CD4-positive, alpha-beta T cell treated with Interleukin-6 for 4 hours (primary cell): ENCODE measurements at places on chromosomes 6 and 20.
A peak's percentile ranks its signal among the peaks of the same experiment; 100 is the strongest.

- DNase-seq = no peak
Observed at GRCh38 chr6:36659271-36659670, 19.2 kb upstream of the CDKN1A start.

DNA sequence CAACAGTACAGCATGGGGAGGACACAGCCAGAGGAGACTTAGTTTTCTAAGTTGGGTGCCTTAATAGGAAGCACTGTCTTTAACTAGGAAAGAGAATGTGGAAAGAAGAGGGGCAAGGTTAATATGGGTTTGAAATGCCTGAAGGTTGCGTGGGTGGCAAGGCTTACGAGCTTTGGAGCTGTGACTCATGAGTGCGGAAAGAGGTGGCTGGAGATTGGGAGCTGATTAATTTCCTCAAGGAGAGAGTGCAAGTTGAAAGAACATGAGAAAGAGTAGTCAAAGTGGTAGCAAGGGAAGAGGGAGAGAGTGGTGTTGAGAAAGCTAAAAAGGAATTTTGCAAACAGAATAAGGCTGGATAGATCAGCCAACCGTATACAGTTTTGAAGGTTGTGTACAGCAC is 315.1 kb upstream of the PRND start:
- DNase-seq = no peak

DNA sequence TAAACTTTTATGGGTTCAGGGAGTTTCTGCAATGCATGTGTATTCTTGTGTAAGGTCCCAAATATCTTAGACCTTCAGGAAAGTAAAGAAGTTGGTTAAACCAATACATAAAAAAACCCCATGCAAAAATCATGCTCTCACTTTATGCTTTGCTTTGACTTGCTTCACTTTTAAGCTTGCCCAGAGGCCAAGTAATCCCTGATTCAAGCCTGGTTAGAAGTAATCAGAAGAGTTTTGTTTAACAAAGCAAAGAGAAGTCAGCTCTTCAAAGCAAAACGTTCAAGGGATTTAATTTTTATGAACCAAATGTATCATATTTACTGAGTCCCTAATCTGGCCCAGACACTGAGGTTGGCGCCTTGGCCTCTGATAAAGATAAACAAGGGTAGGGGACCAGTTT is 26.7 kb upstream of the FNDC1 start:
- DNase-seq = no peak

DNA sequence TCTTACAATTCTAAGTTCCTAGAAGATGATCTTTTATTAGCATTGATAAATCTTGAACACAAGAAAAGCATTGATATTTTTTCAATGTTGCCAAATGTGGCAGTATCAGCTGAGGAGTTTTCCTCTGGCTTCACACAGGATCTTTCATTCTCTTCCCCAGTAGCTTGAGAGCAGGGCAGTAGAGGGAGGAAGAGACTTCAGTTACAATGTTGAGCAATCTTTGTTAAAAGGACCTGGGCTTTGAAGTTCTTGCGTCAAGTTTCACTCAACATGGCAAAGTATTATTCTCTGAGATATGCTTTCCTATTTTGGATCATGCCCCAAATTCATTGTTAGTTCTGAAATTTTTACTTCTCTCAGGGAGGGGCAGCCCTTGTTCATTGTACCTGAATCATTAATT is 238.0 kb downstream of the COL12A1 start:
- no peak for DNase-seq

DNA sequence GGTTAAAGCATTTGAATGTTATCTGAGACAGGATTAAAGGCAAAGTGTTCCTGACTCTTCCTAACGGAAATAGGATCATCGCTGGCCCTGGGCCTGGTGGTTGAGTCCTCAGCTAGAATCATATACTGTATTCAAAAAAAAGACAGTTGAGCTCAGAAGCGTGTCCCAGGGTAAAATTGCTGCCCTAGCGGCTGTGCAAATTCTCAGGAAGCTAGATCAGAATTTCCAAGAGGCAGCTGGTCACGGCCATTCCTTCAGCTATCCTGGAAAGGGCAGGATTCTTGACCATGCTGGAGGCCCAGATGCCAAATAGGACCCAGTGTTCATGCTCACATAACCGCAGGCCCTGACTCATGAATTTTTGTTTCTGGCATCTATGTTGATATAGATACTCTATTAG is 67.4 kb downstream of the STMND1 start:
- DNase-seq = no peak

- peak; percentile 78 for DNase-seq
Observed at GRCh38 chr6:26286168-26286877, 78.7 kb upstream of the BTN3A2 start.

GRCh38 chr6:44670146-44670545 is 282.6 kb downstream of the CDC5L start:
- no peak for DNase-seq

DNA sequence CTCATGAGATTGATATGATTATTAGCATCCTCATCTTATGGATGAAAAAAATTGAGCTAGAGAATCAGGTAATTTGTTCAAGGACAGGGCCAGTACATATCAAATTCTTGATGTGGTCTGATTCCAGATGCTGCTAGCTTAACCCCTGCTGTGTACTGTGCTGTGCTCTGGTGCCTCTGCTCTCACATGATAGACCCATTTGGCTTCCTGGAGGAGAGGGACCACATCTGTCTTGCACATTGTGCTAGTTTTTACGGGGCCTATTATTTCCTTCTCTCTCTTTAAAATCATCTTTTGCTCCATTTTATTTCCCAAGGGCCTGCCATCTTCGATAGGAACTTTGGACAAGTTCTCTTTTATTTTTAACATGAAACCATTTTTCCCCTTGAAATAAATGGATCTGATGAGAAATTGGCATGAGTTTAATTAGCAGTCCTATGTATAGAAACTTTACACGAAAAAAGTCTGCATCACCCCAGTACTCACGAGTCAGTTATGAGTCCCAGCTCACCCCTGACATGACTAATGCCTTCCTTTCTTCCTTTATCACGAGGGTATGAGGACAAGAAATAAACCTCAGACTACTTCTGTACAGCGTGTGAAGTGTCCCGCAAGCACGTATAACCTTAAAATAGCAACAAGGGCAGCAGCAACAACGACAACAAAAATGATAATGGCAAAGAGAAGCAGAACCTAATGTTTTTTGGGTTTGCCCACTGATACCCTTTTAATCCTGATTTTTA is 26.5 kb downstream of the CD109 start:
- no peak for DNase-seq

DNA sequence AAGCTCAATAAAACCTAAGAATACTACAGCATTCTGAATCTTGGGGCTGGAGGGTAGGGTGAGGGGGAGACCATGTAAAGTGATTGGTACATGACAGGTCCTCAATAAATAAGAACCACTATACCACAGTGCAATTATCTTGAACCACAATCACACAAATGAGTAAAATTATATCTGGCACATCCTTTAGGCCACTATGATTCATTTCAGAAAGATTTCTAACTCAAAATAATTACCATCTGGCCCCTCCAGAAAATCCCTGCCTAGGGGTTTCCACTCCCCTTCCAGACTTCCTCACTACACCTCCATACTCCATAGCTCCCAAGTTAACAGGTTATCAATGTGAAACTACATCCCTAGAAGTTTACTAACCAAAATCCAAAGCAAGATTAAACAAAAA is 19.7 kb downstream of the AKIRIN2 start:
- DNase-seq = no peak

- no peak for DNase-seq
Observed at GRCh38 chr6:143958839-143959399, 49.1 kb downstream of the PLAGL1 start.

GRCh38 chr20:3935295-3935955 is 46.2 kb downstream of the PANK2 start:
- DNase-seq = no peak

GRCh38 chr20:3820901-3821727 is 767 bp downstream of the AP5S1 start:
- DNase-seq = no peak

GRCh38 chr20:7210910-7211309 is 443.4 kb downstream of the BMP2 start:
- DNase-seq = no peak
